ENCODE measurements at places on chromosomes 3 and 15. TPM values are rescaled to one million over a fixed set of nuclear protein-coding genes. Genes with fewer than 3 reads are reported as not detected.

GRCh38 chr3:149417727-149418126 is 40.3 kb upstream of the TM4SF1 start:
- DNase-seq, result no peak

DNA sequence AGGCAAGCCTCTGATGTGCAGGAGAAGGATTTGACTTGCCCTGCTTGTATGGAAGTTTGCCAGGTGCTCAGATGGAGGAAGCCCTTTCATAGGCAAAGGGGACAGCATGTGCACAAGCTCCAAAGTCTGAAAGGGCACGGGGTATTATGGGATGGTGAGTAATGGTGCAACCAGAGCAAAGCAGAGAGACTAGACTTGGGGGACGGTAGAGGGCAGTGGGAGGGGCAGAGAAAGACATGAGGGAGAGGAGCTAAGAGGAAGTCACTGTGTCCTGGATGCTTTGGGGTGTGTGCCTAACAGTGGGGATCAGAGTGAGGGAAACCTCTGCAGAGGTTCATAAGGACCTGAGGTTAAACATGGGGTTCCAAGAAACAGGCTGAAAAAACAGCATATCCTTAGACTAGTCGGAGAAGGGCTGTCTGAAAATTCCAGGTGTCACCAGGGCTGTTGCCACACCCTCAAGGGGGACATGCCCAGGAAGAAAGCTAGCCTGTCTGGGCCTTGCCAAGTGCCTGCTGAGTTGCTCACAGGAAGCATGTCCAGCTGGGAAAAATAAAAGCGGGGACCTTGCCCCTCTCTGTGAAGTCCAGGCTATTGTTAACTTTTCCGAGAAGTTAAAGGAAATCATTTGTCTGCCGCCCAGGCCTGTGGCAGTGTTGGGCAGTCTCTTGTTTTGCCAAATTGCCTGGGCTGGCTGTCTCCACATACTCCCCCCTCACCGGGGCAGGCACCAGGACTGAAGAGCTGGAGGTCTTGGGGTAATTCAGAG is 47.1 kb downstream of the HRH1 start:
- no peak for DNase-seq

DNA sequence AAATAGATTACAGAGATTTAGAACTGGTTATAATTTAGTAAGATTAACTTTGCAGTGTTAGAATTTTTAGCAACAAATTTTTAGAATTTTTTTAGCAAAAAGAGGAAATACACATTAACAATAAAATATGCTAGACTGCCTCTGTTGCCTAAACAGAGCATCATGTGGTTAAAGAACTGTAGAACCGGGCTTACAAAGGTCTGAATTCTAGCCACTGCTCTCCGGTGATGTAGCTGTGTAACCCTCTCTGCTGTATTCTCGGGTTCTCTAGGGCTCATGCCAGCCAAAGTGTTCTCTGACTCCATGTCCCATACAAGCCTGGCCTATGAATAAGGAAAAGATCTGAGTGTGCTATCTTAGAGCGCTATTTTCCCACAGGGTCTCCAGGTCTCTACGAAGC is 2.9 kb upstream of the P2RY12 start:
- no peak for DNase-seq

GRCh38 chr3:16908016-16908807 is 23.5 kb downstream of the PLCL2 start:
- no peak for DNase-seq

- DNase-seq, result no peak
Observed at GRCh38 chr15:73087098-73087497, 34.8 kb downstream of the NEO1 start.

CRYGS gene
- polyA plus RNA-seq, result 13.0 TPM

DNA sequence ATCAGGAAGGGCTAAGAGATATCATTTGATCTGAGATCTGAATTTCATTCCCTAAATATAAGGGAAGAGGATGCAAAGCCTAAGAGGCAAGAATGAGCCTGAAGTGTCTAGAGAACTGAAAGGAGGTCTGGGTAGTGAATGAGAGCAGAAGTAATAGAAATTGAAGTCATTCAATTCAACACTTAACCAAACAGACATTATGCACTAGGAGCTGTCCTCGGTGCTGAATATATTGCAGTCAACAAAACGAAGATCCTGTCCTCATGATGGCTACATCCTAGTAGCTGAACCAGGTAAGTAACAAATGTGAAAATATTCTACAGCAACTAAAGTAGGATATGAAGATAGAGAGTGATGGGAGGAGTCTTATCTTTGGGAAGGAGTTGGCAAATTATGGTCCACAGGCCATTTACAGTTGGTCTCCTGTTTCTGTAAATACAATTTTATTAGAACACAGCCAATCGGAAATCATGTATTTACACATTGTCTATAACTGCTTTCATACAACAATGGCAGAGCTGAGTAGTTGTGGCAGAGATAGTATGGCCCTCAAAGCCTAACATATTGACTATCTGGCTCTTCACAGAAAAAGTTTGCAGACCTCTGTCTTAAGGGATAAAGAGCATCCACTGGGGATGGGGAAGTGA is 192.9 kb upstream of the CADPS start:
- peak; percentile 74 for DNase-seq

ZIC1 gene
- polyA plus RNA-seq, result 0.13 TPM

DNA sequence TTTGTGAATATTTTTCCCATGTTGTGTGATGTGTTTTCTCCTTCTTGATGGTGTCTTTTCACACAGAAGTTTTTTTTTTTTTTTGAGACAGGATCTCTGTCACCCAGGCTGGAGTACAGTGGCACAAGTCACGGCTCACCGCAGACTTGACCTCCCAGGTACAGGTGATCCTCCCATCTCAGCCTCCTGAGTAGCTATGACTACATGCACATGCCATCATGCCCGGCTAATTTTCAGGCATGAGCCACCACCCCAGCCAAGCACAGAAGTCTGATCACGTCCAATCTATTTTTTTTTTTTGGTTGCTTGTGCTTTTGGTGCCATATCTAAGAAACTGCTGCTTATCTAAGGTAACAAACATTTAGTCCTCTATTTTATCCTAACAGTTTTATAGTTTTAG is 24.6 kb downstream of the TOMM70 start:
- DNase-seq, result no peak

DNA sequence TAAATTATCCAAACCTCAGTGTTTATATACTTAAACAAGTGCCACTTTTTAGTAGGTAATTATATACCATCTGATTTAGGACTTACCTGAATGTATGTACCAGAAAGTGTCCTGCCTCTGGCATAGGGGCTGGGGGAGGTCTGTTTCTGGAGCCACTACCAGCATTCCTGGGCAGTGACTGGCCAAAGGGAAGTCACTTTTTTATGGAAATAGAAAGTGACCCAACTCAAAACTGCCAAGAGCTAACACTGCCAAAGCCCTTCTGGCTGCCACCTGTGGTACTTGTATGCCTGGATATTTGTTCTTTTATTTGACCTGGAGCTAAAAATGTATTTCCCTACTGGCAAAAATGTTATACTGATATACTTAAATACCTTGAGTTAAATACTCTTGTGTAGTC is 42.7 kb downstream of the ESYT3 start:
- DNase-seq, result no peak

ARHGEF26 gene
- 16.6 TPM for polyA plus RNA-seq

TEX9 gene
- 29.1 TPM for polyA plus RNA-seq

GRCh38 chr3:9135930-9136525 is 113.4 kb downstream of the SRGAP3 start:
- peak; percentile 75 for DNase-seq

ITGA11 gene
- 2.6 TPM for polyA plus RNA-seq

DNA sequence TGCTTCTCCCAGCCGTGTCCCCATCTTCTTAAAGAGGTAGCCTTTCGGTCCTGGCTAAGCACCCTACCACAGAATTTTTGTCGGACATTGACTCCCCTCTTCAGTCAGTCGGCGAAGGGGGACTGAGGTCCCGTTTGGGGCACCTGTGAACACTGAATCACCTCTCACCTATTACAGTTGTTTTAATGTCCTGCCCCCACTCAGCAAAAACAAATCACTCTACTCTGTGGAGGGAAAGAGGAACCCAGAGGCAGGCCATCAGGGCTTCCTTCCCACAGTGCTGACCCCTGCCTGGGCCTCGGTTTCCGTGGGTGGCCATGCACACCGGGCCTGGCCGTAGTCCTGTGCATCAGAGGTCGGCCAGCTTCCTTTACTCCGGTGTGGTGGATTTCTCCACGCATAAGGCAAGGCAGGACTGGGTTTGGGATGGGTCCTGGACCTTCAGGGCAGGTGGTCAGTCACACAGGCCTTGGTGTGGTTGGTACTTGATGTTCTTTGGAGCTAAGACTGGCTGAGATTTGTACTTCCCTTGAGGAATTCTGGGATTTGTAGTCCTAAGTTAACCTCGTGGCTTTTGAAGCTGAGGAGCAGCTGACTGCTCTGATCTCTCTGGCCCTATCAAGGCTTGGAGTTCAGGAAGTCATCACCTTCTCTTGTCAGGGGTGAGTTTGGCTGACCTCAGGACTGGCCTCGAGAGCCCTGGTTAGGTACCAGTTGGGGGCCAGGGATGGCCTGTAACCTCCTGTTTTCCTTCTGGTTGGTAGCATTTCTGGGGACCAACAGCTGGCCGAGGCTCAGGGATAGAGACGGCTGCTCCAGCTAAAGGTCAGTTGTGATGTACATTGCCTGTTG is 627 bp upstream of the FAM131A start:
- DNase-seq, result no peak

- no peak for DNase-seq
Observed at GRCh38 chr15:38613085-38613484, 48.5 kb upstream of the RASGRP1 start.

UCN2 gene
- polyA plus RNA-seq, result 0.26 TPM

Measured in renal pelvis (tissue), 12 donors.